ENCODE measurements at places on chromosomes 6 and 20.

DNA sequence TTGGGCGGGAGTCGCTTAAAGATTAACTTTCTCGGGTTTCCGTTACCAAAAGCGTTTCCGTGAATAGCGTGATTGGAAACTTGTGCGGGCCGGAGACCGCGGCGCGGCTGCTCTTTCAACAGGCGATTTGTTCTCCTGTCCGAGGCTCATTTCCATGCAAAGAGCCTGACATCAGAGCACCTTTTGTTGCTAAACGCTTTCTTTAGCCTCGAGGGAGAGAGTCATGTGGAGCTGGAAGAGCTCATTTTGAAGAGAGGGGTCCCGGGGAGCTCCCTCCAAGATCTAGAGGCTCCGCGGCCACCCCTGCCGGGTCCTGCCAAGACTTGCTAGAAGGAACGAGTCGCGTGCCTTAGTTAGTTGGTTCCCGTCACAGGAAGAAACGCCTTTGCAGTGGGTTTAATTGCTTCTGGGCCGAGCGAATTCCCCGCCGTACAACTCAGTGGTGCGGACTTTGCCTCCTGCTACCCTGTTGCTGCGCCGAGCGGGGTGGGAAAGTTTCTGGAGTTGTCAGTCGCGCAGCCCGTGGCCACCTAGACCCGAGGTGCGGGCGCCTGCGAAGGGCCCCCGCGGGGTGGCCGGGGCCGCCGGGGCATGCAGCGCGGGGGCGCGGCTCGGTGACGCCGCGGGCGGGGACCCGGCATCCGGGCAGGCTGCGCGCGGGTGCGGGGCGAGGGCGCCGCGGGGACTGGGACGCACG is at the start of gene SASH1:
Gene SASH1, plus strand, starts transcription at position 489 of the 697 bp plus-strand sequence. CDS start 230 bp downstream, outside the sequence.
- DNase-seq: peak; percentile 76

GRCh38 chr20:53736122-53736756 is 142.6 kb upstream of the ZNF217 start:
- DNase-seq: no peak

DNA sequence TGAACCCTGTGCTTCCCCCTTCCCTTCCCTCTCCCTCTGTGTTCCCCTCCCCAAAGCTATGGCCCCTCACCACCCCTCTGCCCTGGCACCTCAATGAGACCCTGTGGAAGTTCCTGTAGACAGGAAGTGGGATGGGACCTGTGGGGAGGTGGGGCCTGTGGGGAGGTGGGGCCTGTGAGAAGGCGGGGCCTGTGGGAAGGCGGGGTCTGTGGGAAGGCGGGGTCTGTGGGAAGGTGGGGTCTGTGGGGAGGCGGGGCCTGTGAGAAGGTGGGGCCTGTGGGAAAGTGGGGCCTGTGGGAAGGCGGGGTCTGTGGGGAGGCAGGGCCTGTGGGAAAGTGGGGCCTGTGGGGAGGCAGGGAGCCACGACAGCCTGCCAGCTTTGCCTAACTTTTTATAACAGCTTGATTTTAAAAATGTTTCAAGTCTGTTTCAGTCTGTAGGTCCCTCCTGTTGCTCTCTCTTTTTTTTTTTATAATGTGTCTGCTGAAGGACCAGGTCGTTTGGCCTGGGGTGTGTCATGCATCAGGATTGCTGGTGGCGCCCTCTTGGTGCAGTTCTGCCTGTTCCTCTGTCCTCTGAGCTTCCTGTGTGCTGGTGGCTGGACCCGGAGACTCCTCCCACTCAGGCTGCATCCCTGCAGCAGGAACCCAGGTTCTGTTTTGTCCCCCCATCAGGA is 70.5 kb upstream of the SLCO4A1 start:
- no peak for DNase-seq

- DNase-seq: peak; percentile 71
Measured at GRCh38 chr6:136723780-136724179, 68.5 kb downstream of the MAP3K5 start.

DNA sequence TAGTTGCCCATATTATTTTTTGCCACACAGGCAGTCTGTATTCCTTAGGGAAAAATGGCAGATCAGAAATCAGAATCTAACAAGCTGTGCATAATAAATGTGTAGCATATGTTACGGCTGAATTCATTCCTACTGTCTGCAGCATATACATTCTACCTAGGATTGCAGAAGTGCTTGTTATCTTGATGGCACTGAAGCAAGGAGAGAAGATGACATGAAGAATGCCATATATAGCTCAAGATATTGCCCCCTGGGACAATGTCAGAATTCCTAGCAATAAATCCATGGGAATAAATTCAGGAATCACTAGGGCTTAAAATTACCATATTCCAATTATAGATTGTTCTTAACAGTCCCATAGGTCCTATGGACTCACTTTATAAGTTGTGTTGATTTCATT is 293.0 kb upstream of the CNR1 start:
- no peak for DNase-seq

DNA sequence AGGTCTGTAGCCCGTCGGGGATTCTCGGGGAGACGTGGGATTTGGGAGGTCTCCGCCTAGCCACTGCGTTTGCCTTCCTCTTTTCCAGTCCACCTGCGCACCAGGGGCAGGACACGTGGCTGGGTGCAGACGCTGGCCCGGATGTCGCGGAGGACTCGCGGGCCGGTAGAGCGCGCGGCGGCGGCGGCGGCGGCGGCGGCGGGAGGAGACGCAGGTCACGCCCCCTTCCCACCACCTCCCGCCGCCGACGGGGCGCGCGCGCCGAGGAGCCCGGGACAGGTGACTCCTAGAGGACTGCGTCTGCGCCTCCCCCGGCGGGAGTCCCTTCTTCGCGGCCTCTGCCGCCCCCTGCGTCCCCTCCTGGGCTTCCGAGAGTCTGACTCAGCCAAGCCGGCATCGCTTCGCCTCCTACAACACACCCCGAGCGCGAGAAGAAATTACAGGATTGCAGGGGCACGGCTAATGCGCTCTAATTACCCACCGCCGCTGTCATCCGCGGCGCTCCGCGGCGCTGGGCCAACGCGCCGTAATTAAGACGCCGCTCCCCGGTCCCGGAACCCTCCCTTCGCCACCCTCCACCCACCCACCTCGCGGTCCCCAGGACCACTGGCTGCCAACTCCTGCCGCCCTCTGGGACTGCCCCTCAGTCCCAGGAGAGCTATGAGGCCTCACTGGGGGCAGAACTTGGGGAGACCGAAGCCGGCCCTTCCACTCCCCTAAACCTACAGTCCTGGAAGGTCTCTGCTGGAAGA is 124.5 kb downstream of the MRPL14 start:
- DNase-seq: peak; percentile 51

DNA sequence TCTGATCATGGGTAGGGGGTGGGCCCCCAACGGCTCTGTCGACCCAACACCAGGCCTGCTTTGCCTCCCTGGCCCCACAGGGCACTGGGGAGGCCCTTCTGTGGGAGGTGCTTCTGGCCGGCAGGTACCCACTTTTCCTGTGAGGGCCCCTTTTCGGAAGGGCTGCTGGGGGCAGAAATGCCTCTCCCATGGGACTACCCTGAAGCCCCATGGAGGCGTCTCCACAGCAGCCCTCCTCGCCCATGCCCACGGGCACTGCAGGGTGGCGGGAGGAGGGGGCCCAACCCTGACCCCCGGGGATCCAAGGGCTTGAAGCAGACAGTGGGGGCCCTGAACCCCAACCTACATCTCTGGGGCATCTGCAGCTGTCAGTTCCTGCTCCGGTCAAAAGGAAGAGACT is 2.3 kb downstream of the BIRC7 start:
- DNase-seq: no peak

- no peak for DNase-seq
Measured at GRCh38 chr6:131383421-131384411, 189.3 kb upstream of the ARG1 start.

GRCh38 chr6:43386492-43386891 is 17.0 kb upstream of the ZNF318 start:
- no peak for DNase-seq

GRCh38 chr6:73515204-73515655 is 5.6 kb downstream of the EEF1A1 start:
- DNase-seq: no peak

- DNase-seq: no peak
Measured at GRCh38 chr20:46820682-46821081, 74.0 kb upstream of the EYA2 start.

GRCh38 chr20:4014031-4014474 is 1.3 kb downstream of the RNF24 start:
- DNase-seq: peak; percentile 49

DNA sequence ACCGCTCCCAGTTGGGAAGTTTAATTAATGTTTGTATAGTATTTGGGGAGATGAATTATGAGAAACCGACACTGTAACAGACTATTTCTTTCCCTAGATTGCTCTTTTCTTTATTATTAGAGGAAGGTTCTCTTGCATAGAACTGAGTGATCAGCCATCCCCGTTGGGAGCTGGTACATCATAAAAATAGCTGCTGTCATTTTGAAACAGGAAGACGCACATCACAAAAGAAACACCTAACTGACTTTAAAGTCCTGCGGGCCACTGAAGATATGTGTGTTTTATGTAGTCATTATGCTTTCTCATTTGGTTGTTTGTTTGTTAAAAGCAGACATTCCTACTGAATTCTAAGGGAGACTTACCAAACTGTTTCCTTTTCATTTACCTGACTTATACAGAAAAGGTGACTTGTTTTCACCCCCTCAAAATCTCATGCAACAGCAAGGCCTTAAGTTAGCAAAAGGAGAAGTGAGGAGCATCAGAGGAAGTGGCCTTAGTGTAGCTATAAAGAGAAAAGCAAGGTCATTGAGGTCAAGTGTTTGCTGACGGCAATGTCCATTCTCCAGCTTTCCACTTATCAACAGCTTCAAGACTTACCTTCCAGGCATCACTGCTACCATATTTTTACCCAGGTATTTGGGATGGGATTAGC is 91.0 kb downstream of the PKHD1 start:
- no peak for DNase-seq

DNA sequence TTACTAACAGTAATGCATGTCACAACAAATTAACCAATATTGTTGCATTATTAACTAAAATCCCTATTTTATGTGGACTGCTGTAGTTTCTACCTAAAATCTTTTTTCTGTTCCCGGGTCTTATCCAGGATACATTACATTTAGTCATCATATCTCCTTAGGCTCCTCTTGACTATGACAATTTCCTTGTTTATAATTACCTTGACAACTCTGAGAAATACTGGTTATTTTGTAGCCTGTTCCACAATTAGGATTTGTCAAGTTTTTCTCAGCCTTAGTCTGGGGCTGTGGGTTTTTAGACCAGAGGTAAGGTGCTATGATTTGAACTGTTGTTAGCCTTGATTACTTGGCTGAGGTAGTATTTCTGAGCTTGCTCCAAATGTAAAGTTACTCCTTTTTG is 3.7 kb downstream of the FBXO5 start:
- no peak for DNase-seq

GRCh38 chr6:147207837-147208754 is 3.9 kb downstream of the STXBP5 start:
- DNase-seq: no peak

GRCh38 chr20:57265997-57266290 is 497 bp downstream of the BMP7 start:
- no peak for DNase-seq
